Ovary (tissue), 10 donors: ENCODE measurements at places on chromosomes 5 and 9. TPM values are rescaled to one million over a fixed set of nuclear protein-coding genes. Genes with fewer than 3 reads are reported as not detected.

The C5orf15 gene
- 62.2 TPM for total RNA-seq

The FRMD3 gene
- total RNA-seq = 9.1 TPM

The CCDC171 gene
- total RNA-seq = 5.6 TPM

The SLC22A4 gene
- total RNA-seq = 2.3 TPM

The PCDHB1 gene
- not detected for total RNA-seq

The TRPM3 gene
- total RNA-seq = 18.5 TPM

The ADRB2 gene
- total RNA-seq = 0.28 TPM

The ALAD gene
- 34.7 TPM for total RNA-seq

The CLIC3 gene
- 0.71 TPM for total RNA-seq

The TAS2R1 gene
- total RNA-seq = not detected

The DDX4 gene
- total RNA-seq = not detected

The SUSD3 gene
- total RNA-seq = 30.5 TPM

The PNPLA7 gene
- total RNA-seq = 9.8 TPM

The SLC25A2 gene
- total RNA-seq = 0.65 TPM

The ABO gene
- total RNA-seq = 16.0 TPM

The HMGCS1 gene
- total RNA-seq = 42.4 TPM

The CNTNAP3 gene
- 0.83 TPM for total RNA-seq

The MED22 gene
- total RNA-seq = 27.3 TPM

The FBLL1 gene
- total RNA-seq = 0.60 TPM

The PPP2R2B gene
- total RNA-seq = not detected

The SH3RF2 gene
- total RNA-seq = 0.81 TPM

The OSMR gene
- total RNA-seq = 87.1 TPM

The CA9 gene
- 1.6 TPM for total RNA-seq

The TMEM8B gene
- total RNA-seq = 14.7 TPM

The DRD1 gene
- total RNA-seq = 0.15 TPM

The SEMA6A gene
- total RNA-seq = 13.9 TPM

The ZDHHC21 gene
- total RNA-seq = 7.1 TPM

The PCDHA2 gene
- 0.34 TPM for total RNA-seq

The CCDC192 gene
- 0.84 TPM for total RNA-seq

The MSX2 gene
- 0.32 TPM for total RNA-seq

The TNC gene
- total RNA-seq = 1.9 TPM

The XRCC4 gene
- 2.6 TPM for total RNA-seq

The MARCOL gene
- total RNA-seq = 0.20 TPM

The TMOD1 gene
- total RNA-seq = 73.1 TPM

The GRXCR2 gene
- total RNA-seq = not detected

The PGGT1B gene
- 34.4 TPM for total RNA-seq

The PCDHGB7 gene
- 11.3 TPM for total RNA-seq

The NIM1K gene
- 0.38 TPM for total RNA-seq

The ENC1 gene
- 27.7 TPM for total RNA-seq

The OSTF1 gene
- 18.3 TPM for total RNA-seq

The ZNF622 gene
- 19.0 TPM for total RNA-seq

The SLC36A3 gene
- not detected for total RNA-seq

The SHOC1 gene
- not detected for total RNA-seq

The NRG2 gene
- total RNA-seq = 25.5 TPM

The C8G gene
- not detected for total RNA-seq

The SCGB3A2 gene
- not detected for total RNA-seq

The SLC27A6 gene
- 22.2 TPM for total RNA-seq

The LEAP2 gene
- total RNA-seq = 1.2 TPM
